ENCODE measurements at places on chromosomes 2 and 18.

- DNase-seq: no peak
These were observed 143.0 kb downstream of the ABCA12 start for GRCh38 chr2:214995409-214995808.

- no peak for DNase-seq
These were observed 158.3 kb upstream of the DTNA start for GRCh38 chr18:34551824-34552223.

DNA sequence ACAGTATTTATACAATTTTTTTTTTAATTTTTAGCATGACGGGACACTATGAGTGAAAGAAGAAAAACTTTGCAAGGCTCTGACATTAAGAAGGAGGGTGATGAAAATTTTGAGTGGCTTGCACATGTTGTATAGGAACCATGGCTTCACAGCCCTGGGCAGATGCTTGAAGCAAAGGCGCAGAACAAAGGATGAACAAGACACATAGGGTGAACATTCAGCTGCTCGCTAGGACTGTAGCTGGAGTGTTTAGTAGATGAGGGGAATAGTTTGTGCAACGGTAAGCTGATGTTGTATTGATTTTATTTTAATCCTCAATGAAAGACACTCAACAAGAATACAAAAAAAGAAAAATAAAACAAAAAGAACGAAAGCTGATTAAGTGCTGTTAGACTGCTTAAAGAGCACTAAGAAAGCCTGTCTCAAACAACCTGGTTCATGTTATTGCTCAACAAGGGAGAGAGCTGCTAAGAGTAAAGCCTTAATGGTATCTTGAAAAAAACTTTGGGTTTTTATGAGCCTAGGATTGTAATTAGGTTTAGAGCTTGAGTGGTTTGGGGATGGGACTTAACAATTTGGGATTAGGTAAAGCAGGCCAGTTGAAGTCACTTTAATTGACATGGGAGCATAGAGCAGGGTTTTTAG is 41.2 kb upstream of the GCFC2 start:
- no peak for DNase-seq

- no peak for DNase-seq
These were observed 502.2 kb downstream of the NRXN1 start for GRCh38 chr2:50529600-50530218.

DNA sequence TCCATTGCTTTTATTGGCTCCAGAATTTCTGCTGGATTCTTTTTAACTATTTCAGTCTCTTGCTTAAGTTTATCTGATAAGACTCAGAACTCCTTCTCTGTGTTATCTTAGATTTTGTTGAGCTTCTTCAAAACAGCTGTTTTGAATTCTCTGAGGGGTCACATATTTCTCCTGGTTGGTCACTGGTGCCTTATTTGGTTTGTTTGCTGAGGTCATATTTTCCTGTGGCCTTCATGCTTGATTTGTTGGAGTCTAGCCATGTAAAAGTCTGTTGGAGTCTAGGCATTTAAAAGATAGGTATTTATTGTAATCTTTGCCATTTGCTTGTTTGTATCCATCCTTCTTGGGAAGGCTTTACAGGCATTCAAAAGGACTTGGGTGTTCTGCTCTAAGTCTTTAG is 398.7 kb downstream of the DSEL start:
- DNase-seq: no peak
